ENCODE measurements at places on chromosomes 1 and 21. TPM values are rescaled to one million over a fixed set of nuclear protein-coding genes. Genes with fewer than 3 reads are reported as not detected.

GRCh38 chr21:45506836-45507522 lies 35.3 kb downstream of the SLC19A1 start:
- DNase-seq = no peak

DNA sequence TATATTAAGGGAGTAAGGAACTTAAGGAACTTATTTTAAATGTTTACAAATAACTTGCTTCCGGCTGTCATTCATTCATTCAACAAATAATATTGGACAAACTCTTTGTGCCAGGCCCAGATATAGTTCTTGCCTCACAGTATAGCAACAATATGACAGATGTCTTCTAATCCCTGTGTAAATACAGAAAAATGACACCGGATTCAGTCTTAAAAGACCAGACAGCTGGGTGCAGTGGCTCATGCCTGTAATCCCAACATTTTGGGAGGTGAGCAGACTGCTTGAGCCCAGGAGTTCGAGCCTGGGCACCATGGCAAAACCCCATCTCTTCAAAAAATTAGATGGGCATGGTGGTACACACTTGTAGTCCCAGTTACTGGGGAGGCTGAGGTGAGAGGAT lies 23.7 kb downstream of the EIF2B3 start:
- DNase-seq = no peak

DNA sequence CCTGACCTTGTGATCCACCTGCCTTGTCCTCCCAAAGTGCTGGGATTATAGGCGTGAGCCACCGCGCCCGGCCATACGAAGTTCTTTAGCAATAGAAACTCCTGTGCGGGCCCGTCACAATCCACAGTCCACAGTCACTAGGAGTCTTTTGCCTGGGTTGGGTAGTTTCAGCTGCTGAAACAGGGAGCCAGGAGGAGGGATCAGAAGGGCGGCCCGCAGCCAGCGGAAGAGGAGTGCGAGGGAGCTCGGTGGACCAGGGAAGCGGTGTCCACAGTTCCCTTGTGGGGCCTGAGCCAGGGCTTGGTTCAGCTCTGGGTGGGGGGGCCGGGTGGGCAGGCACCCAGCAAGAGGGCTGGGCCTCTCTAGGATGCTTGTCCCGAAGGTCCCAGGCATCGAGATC lies 17.9 kb upstream of the HSPG2 start:
- DNase-seq = no peak

- DNase-seq = no peak
Observed at GRCh38 chr1:230321741-230322420, 104.3 kb downstream of the PGBD5 start.

GRCh38 chr1:93415296-93415695 lies 32.6 kb upstream of the FNBP1L start:
- no peak for DNase-seq

DNA sequence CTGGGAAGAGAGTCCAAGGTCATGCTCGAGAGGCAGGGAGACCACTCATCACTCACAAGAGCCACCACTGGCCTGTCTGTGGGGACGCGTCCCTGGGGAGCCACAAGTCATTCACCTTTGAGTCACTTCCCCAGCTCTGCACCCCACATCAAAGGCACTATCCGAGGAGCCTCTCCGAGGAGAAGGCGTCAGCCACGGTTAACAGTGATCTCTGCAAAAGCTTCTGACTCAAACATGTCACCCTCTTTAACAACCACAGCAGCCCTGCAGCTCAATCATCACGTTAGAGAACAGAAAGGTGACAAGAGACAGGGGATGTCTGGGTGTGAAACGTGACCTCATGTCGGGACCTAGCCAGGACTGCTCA lies 9.0 kb downstream of the LRRC47 start:
- DNase-seq = no peak

- peak; percentile 93 for DNase-seq
Observed at GRCh38 chr1:209190591-209191261, 392.8 kb upstream of the CAMK1G start.

The OVAAL gene
- total RNA-seq = not detected

The MIXL1 gene
- 2.6 TPM for total RNA-seq

The HHAT gene
- total RNA-seq = 0.66 TPM

The ADAMTS5 gene
- total RNA-seq = 0.47 TPM

Data from GM23338 (cell line).